H1 (cell line): ENCODE measurements at places on chromosomes 2 and 18.

DNA sequence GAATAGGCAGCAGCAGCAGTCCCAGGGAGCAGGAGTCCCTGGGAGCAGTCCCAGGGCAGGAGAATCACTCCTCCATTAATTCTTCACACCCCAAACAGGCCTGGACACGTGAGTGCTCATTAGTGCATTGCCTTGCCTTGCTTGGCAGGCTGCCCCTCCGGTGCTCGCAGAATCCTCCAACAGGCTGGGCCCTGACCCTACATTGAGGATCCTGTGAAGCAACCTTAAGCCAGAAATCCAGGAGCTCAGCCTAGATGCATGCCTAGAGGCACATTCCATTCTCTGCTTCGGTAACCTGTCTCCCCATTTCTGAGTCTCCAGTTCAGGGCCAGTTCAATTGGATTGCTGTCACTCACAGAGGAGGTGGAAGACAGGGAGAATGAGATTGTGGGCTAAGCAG is 97.4 kb upstream of the LRATD1 start:
- no peak for DNase-seq
- H3K36me3 ChIP-seq, result no peaks in the 10 kb centered on the region
- no peaks in the 10 kb centered on the region for H3K4me1 ChIP-seq

DNA sequence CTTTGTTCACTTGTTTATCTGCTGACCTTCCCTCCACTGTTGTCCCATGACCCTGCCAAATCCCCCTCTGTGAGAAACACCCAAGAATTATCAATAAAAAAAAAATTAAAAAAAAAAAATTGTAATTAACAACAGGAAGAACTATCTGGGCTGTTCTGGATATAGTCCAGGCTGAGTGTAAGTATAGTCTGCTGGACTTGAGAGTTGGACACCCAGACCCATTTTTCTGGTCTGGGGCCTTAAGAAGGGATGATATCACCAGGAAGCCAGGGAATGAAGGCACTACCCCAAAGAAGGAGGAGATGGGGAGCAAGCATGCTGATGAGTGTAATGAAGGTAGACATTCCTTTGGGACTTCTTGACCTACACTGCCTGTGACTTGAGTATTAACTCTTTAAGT is 72.1 kb upstream of the ZFP36L2 start:
- no peaks in the 10 kb centered on the region for H3K36me3 ChIP-seq
- no peak overlapping the region for H3K27ac ChIP-seq

DNA sequence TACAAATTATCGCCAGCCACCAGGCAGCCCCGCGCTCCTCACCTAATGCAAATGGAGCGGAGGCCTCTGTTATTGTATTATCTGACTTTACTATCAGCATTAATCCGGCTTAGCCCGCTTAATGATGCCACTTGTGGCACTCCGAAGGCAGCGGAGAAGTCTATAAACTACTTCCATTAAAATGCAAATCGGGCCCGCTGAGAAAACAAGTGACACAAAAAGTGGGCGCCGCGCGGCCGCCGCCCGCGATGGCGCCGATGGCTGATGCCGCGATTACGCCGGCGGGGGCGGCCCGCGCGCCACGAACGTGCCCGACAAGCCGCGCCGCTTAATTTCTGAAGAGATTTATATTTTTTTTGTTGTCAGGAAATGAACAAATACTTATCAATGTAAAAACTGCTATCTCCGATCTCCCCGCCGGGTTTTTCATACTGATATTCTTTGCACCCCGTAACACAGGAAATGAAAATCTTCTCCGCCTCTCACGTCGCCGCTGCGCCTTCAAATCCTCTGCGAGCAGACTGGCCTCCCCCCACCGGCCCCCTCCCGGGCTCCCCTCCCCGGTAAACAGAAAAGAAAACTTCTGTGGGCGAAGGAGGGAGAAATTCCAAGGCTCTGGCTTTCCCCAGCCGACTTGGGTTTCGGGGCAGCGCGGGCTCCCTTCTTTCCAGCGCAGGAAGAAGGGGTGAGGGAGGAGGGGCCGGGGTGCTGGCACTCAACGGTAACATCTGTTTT is 221.8 kb downstream of the INSIG2 start:
- H3K4me1 ChIP-seq, result peaks cover 7% of the 10 kb centered on the region; the same call in 1 of the 2 replicates
- no peaks in the 10 kb centered on the region for H3K36me3 ChIP-seq
- DNase-seq, result no peak

DNA sequence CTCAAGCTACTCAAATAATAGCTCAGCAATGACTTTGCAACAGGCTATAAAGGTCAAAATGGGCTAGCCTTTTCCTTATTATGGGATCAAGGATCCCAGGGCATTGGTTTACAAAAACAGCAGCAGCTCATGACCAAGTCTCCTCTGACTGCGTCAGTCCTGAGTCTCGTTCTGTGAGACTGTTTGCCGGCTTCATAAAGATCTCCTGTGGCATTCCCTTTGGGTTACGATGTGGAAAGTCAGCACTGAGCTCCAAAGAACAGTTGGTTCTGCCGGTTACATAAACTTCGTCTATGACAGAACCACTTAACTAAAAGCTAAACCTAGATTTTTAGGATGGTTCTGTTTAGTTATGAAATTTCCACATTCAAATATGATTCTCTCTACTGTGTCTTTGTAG is 674.9 kb downstream of the ZEB2 start:
- DNase-seq, result no peak
- H3K27ac ChIP-seq, result no peak overlapping the region
- no peaks in the 10 kb centered on the region for H3K27me3 ChIP-seq
- H3K4me3 ChIP-seq, result no peak overlapping the region
- no peaks in the 10 kb centered on the region for H3K36me3 ChIP-seq

- no peaks in the 10 kb centered on the region for H3K27me3 ChIP-seq
- 0 out of 2 replicates have a peak overlapping the region, but pooled peaks have one; percentile 28 for H3K27ac ChIP-seq
- H3K36me3 ChIP-seq, result no peaks in the 10 kb centered on the region
- no peak for DNase-seq
- peak overlapping the region; percentile 5; the same call in 1 of the 2 replicates for H3K4me3 ChIP-seq
Measured at GRCh38 chr2:205273627-205274026, 408.7 kb upstream of the NRP2 start.

GRCh38 chr2:18474700-18475099 is 85.8 kb downstream of the RDH14 start:
- no peaks in the 10 kb centered on the region for H3K4me1 ChIP-seq
- H3K27me3 ChIP-seq, result no peaks in the 10 kb centered on the region
- no peak for DNase-seq
- no peak overlapping the region for H3K4me3 ChIP-seq
- H3K36me3 ChIP-seq, result no peaks in the 10 kb centered on the region

DNA sequence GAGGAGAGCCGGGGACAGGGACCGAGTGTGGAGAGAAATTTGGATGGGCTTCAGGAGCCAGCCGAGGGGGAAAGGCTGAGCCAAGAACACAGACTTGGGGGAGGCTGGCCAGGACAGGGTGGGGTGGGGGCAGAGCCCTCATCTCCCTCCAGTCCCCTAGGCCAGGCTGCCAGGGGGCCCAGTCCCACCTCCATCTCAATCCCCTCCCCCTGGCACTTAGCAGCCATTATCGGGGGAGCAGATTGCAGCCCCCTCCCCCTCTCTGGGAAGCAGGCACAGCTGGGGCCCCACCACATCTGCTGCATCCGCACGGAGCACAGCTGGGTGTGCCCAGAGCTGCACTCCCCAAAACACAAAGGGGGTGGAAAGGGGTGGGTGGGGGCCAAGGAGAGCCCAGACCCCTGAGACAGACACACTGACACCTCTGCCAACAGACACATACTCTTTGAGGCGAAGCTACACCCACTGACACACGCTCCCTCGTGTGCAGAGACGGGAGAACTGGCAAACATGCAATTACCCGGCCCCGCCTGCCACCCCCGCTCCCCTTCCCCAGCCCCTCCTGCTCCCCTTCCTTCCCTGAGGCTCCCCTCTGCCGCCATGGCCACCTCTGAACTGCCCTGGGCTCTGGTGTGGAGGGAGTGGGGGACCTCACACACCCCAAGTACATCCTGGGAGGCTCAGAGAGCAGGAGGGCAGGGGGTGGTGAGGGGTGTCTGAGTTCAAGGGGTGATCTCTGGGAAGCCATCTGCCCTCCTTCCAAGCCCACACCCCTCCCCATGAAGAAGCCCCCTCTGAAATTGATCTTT is 5.1 kb upstream of the ASIC4 start:
- peaks cover 72% of the 10 kb centered on the region for H3K4me1 ChIP-seq
- H3K36me3 ChIP-seq, result no peaks in the 10 kb centered on the region
- no peak overlapping the region for H3K27ac ChIP-seq
- DNase-seq, result no peak
- H3K4me3 ChIP-seq, result no peak overlapping the region
- peaks cover 27% of the 10 kb centered on the region for H3K27me3 ChIP-seq

- no peak overlapping the region for H3K27ac ChIP-seq
- H3K27me3 ChIP-seq, result no peaks in the 10 kb centered on the region
- H3K4me3 ChIP-seq, result no peak overlapping the region
- no peaks in the 10 kb centered on the region for H3K36me3 ChIP-seq
Measured at GRCh38 chr2:20175267-20175666, 49.7 kb downstream of the SDC1 start.

DNA sequence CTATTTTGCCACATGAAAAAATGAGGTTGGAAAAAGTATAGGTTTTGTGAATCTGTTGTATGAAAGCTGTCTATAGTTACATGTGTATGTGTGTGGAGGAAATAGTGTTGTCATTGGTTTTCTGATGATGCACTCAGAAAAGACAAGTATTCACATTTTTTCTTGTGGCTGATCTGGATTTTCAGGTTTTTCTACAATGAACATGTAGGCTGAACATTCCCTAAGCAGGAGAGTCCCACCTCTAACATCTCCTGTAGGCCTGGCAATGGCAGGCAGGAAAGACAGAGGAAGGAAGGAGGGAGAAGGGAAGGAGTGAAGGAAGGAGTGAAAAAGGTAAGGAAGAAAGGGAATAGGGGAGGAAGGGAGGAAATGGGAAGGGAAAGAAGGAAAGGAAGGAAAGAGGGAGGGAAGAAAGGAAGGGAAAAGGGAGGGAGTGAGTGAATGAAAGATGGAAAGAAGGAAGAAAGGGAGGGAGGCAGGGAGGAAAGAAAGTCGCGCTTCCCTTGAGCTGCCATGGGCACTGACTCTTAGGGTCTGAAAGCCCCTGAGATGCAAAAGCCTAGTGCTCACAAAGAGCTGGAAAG is 495 bp upstream of the IL36RN start:
- H3K27me3 ChIP-seq, result no peaks in the 10 kb centered on the region
- H3K27ac ChIP-seq, result no peak overlapping the region
- no peaks in the 10 kb centered on the region for H3K36me3 ChIP-seq
- no peaks in the 10 kb centered on the region for H3K4me1 ChIP-seq
- DNase-seq, result no peak
- H3K4me3 ChIP-seq, result no peak overlapping the region

DNA sequence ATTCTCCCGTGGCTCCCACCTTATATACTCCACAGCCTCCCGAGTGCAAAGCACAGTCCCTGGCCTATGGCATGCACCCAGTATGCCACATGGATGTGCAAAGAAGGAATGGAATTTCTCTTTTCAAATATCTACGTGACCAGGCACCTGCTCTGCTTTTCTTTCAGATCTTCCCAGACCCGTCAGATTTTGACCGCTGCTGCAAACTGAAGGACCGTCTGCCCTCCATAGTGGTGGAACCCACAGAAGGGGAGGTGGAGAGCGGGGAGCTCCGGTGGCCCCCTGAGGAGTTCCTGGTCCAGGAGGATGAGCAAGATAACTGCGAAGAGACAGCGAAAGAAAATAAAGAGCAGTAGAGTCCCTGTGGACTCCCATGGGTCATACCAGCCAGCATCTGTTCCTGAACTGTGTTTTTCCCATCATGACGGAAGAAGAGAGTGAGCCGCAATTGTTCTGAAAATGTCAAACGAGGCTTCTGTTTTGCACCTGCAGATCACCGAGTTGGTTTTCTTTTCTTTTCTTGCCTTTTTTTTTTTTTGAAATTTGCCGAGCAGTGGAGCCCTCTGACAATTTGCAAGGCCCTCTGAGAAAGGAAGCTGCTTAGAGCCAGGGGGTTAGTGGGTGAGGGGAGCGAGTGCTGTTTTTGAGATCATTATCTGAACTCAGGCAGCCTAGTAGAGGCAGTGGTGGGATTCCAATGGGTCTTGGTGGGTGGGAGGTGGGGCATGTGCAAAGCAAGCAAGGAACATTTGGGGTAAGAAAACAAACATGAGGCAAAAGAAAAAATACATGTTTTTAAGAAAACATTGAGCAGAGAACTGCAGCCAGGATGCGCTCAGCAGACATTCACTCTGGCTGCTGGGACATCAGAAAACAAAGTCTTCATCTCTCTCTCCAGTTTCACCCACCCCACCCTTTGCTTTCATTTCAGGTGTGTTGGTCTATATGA is 26.2 kb downstream of the LBH start:
- H3K36me3 ChIP-seq, result no peaks in the 10 kb centered on the region; the same call in none of the 2 replicates
- no peak overlapping the region for H3K27ac ChIP-seq
- H3K4me1 ChIP-seq, result no peaks in the 10 kb centered on the region
- H3K4me3 ChIP-seq, result no peak overlapping the region

DNA sequence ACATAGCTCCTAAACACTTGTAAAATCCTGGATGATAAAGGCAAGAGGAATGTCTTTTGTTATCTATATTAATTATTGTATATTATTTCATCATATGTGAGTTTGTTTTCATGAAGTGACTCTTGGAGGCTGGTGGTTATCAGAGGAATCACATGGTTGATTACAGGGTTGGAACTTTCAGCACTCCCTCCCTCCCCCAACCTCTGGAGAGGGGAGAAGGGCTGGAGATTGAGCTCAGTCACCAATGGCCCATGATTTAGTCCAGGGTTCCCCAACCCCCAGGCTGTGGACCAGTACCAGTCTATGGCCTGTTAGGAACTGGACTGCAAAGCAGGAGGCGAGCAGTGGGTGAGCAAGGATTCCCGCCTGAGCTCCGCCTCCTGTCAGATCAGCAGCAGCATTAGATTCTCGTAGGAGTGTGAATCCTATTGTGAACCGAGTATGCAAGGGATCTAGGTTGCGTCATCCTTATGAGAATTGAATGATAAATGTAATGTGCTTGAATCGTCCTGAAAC is 37.7 kb downstream of the FBXO48 start:
- no peaks in the 10 kb centered on the region for H3K27me3 ChIP-seq
- H3K36me3 ChIP-seq, result no peaks in the 10 kb centered on the region
- H3K4me1 ChIP-seq, result no peaks in the 10 kb centered on the region

DNA sequence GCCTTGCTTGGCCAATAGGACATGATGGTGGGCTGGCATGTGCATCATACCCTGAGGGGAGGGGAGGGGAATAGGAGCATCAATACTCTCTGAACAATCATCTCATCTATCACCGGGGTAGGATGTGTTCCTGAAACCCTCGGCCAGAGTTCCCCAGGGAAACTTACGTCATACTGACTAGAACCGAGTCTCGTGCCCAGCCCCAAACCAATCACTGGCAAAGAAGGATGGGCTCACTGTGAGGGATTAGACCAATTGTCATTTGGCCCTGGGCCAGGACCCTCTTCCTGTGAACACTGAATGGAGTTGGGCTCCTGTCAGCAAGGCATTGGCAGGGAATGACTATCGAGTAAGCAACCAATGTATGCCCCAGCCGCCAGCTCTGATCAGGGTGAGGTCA is 261.5 kb downstream of the MYCN start:
- H3K27ac ChIP-seq, result no peak overlapping the region
- peaks cover 1% of the 10 kb centered on the region; the same call in 1 of the 2 replicates for H3K4me1 ChIP-seq
- DNase-seq, result no peak
- no peak overlapping the region for H3K4me3 ChIP-seq

- H3K36me3 ChIP-seq, result no peaks in the 10 kb centered on the region
- no peak for DNase-seq
- H3K27me3 ChIP-seq, result no peaks in the 10 kb centered on the region
Measured at GRCh38 chr2:46634905-46635304, 155.5 kb downstream of the TMEM247 start.
